ENCODE measurements at places on chromosomes 6 and 20.

DNA sequence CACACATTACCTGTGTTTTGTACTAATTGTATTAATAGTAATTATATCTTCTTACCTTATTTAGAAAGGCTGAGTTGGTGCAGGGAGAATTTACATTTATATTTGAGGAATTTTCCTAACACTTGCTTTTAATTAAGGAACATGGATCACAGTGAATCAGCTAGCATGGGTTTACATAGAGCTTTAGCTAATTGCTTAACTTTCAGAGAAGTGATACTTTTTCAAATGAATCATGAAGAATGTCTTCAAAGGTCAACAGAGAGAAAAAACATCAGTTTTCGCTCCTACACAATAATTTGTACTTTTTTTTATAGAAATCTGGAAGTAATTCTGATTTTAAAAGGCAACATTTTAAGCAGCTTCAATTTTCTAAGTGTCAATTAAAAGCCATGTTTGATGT is 195.0 kb upstream of the HEY2 start:
- no peak for DNase-seq

DNA sequence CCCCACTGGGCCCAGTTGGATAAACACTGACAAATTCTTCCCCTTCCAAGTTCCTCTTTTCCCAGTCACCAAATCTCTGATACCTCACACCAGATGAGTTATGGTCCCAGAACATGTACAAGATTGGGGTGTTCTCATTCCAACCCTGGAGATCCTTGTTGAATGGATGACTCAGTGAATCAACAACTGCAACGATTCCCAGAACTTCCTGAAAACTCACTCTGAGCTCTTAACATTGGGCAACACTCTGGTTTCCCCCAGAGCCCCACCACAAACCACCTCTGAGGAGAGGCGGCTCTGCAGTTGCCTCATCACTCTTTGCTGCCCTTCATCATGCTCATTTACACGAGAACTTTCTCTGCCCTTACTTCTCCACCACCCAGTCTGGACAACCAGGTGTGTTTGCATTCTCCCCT is 115.2 kb downstream of the MRPL14 start:
- no peak for DNase-seq

GRCh38 chr6:149056777-149057463 is 260.6 kb upstream of the TAB2 start:
- DNase-seq = no peak

GRCh38 chr6:146408583-146408982 is 135.1 kb upstream of the RAB32 start:
- DNase-seq = no peak

- no peak for DNase-seq
These were observed 402.7 kb upstream of the AGPAT4 start for GRCh38 chr6:161676586-161676985.

GRCh38 chr6:31826793-31827285 is 699 bp upstream of the HSPA1B start:
- peak; percentile 19 for DNase-seq

- no peak for DNase-seq
These were observed 84.9 kb downstream of the CDC5L start for GRCh38 chr6:44472250-44472945.

DNA sequence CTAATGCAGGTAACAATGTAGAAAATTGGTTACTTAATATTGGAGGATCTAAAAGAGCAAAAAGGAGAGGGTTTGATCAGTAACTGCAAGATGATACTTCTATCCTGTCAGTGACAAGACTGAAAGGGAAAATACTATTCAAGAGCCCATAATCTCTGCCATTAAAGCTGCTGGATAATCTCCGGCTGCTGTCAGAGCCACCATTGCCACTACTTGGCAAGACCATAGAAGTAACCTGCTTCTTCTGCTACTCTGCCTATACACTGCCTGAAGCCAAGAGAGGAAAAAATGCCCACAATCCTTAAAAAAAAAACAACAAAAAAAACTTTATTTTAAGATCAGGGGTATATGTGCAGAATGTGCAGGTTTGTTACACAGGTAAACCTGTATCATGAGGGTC is 386.5 kb upstream of the ID4 start:
- DNase-seq = no peak

DNA sequence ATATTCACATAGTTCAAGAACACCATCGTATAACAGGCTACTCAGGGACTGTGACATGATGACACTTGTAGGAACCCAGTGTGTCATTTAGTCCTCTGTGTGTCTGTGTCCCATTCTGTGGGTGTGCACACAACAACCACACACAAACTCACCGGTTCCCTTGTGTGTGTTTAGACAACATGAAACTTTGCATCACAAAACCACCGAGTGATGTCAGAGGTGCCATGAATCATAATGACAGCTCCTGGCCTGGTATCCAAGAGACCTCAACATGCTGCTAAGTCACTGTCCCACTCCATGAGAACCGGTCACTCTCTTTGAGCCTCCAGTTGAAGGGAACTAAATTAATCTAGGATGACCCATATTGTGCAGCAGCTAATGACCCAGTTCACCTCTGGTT is 421.3 kb downstream of the PREX1 start:
- no peak for DNase-seq

DNA sequence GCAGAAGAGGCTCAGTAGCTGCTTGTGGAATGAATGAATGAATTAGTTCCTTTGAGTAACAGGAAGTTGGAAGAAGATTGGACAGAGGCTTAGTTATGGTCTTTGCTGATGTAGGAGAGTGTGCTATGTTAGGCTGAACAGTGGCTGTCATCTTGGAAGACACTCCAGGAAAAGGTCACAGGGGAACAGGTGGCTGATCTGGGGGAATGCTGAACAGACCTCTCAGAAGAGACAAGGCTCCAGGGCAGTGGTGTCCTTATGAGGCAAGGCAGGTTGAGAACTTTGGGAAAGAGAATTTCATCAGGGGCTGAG is 62.3 kb downstream of the UTRN start:
- no peak for DNase-seq

- DNase-seq = no peak
These were observed 95.5 kb upstream of the VGLL2 start for GRCh38 chr6:117169781-117170281.

DNA sequence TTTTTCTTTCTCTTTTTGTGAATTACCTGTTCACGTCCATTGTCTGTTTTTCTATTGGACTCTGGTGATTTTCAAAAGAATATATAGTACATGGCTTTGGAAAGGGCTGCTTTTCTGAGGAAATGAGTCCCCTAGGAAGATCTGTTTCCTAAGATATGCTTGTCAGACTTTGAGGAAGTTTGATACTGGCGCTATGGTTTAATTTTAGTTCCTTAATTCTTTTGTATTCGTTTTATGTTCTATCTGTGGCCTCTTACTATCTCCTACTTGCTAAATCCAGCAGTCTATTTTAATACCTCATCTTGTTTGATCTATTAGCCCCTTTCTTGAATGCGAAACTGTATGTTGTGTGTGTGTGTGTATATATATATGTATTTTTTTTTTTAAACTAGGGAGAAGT is 101.9 kb downstream of the LIN28B start:
- no peak for DNase-seq

GRCh38 chr6:93412452-93412851 is 6.9 kb downstream of the EPHA7 start:
- no peak for DNase-seq

GRCh38 chr6:122490607-122491006 is 19.0 kb upstream of the SERINC1 start:
- no peak for DNase-seq

- no peak for DNase-seq
These were observed 13.9 kb upstream of the IPCEF1 start for GRCh38 chr6:154370545-154370944.

GRCh38 chr6:81073318-81073717 is 679.2 kb downstream of the TENT5A start:
- no peak for DNase-seq

GRCh38 chr20:62792940-62793756 is 3.1 kb upstream of the MRGBP start:
- no peak for DNase-seq

DNA sequence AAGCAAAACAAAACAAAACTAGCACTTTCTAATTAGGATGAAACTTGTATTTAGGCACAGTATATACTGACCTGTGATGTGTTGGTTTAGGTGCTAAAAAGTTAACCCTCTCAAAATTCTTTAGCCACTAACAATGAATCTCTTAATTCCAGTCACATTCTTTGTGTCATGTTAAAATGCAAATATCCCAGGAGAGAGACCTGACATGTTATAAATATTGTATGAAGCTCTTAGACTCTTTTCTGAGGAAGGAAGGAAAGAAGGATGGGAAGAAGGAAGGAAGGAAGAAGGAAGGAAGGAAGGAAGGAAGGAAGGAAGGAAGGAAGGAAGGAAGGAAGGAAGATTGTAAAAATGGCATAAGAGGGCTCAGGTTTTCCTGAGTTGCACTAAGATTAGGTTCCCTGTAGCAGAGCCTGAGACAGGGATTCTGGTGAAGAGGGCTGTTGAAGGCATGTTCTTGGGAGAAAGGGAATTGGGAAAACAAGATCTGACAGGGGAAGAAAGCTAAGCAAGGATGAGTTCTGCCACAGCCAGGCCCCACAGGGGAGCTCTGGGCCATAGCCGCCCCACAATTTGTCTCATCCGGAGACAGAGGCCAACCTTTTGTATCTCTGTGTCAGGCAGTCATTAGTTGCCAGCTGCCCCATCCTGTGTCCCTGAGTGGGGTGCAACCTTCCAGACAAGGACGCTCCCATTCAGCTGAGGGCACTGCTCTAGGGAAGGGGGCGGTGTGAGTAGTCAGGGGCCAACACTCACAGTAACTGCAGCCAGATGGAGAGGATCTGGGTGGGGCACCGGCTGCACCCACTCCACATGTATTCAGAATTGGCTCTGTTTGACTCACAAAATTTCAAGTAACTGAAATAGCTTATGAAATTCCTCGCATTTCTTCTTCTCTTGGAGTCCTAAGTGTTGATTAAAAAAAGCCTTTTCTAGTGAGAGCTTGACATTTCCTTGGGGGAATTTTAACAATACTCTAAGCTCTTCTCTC is 189.3 kb upstream of the ARG1 start:
- DNase-seq = no peak

- DNase-seq = no peak
These were observed at the start of gene CCDC170 for GRCh38 chr6:151493804-151494234. Gene CCDC170, plus strand, starts transcription at chr6:151494017. Its CDS starts 112 bp downstream, at chr6:151494129.

DNA sequence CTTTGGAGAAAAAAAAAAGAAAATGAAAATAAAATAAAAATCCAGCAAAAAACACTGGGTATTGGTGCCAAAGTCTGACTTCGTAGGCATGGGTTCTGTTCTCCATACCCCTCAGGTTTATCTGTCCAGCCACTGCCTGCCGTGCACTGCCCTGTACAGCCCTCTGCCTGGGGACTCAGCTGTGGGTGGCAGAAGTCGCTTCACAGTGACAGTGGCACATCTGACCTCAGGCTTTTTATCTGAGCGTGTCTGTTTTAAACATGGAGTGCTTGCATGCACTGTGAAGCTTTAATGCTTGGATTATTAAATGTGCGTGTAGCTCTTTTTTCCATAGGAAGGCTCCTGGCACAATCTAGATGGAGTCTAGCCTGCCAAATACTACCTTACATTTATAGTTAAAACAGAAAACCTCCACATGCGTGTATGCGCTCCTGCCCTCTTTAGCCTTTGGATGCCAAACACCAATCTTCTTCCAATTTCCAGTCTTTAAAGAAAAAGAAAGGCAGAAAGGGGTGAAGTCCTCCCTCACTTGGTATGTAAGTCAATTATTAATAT is 375.5 kb downstream of the UTRN start:
- no peak for DNase-seq

DNA sequence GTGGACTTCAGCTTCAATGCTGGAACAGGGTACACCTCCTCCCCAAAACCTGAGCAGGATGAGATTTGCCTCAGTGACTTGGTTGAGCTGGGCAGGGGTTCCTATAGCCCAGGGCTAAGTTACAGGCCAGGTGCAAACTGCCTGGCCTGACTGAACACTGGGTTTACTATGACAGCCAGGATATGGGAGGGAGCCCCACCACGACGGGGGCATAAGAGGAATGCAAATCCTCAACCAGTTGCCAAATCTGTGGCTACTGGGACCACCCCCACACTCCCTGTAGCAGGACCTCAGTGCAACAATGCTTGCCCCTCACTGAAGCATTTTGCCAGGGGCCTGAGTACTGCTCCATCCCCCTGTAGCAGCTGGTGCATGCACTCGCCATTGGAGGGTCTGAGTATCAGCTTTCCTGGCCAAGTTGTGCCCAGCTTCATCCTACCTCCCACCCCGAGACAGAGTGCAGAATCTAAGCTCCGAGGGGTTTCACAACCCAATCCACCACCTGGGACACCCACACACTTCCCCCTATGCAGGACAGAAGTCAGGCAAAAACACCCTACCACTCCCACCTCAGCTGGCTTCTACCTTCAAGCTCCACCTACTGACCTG is 27.6 kb downstream of the TREML4 start:
- no peak for DNase-seq

DNA sequence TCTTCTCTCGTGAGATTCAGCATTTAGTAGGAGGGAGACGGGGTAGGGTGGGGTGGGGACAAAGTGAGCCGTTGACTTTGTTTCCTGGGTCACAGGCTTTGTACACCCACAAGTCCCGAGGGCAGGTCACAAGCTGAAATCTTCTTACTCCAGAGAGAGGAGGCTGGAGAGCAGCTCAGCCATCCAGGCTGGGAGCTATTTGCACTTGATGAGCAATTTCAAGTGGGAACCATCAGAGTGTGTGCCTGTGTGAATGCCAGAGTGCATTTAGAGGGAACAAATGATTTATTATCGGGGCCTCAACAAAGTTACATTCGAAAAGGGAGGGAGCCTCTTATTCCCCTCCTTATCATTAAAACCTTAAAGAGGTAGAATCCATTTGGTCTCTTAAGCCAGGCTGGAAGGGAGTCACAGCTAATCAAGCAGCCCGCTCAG is 155.7 kb upstream of the JARID2 start:
- no peak for DNase-seq

DNA sequence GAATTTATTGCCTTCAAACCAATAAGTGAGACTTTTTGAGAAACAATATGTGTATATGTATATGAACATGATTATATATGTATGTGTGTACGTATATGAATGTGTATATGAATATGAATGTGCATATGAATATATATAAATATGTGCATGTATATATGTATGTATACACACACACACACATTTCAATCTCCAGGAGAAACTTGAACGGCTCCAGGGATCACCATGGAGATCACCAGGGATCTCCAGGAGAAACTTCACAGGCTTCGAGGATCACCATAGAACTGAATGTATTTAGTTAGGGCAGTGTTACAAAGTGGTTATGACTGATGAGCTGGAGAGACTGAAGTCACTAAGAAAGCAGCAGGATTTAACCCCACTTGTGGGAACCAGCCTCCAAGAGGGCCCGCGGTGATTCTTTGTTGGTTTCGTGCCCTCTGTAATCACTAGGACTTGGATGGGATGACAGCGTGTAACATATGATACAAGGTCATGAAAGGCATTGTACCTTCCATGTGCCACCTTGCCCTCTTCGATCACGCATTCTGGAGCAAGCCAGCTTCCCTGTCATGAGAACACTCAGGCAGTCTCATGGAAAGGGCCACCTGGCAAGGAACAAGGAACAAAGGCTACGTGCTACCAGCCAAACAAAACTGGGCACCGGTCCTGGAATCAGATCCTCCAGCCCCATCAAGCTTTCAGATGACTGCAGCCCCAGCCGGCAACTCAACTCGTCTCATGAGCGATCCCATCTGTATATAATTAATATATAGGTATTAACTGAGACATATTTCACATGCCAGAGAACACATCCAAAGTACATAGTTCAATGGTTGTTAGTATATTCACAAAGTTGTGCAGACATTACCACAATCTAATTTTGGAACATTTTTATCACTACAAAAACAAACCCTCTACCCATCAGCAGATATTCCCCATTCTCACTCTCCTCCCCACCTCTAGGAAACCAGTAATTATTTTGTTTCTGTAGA is 8.6 kb downstream of the FAM50B start:
- no peak for DNase-seq
